ENCODE measurements at places on chromosomes 3 and 15.

DNA sequence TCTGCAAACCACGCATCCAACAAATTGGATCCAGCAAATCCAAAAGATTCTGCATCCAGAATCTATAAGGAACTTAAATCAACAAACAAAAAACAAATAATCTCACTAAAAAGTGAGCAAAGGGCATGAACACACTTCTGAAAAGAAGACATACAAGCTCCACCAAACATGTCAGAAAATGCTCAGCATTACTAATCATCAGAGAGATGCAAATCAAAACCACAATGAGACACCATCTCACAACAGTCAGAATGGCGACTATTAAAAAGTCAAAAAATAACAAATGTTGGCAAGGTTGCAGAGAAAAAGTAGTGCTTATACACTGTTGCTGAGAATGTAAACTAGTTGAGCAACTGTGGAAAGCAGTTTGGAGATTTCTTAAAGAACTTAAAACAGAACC, 21.6 kb upstream of the SLC25A36 start:
- no peak for DNase-seq

- DNase-seq: no peak
These were observed 476.0 kb upstream of the TBL1XR1 start for GRCh38 chr3:177673112-177673914.

DNA sequence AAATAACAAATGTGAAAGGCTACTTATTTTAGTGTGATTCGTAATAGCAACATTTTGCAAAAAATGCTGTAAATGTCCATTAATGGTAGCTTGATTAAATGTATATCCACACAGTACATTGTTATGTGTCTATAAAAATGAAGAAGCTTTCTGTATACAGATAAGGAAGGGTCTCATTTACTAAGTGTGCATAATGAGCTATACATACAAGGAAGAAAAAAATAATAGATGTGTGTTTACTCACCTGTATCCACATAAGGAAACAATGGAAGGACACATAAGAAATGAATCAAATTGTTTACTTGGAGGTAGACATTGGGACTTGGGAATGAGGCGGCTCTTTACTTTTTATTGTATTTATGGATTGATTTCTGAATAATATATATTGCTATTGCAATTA, 34.9 kb downstream of the MED12L start:
- no peak for DNase-seq

DNA sequence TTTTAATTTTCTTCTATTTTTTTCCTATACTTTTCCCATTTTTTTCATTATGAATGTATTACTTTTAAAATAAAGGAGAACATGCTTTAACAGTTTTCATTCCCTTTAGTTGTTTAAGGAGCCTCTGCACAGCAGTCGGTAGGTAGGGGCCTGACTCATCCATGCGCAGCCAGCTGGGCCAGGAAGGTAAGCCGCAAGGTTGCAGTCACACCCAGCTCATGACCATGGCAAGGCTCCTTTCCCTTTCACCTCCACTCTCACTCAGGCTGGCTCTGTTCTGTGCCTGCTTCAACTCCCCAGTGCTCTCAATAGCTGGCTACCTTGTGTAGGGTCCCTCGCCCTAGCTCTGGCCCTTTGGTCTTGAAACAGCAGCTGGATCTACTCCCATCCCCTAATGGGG, 17.4 kb upstream of the ANKRD34C start:
- no peak for DNase-seq

GRCh38 chr3:98655666-98656065, 62.3 kb upstream of the CPOX start:
- DNase-seq: no peak

DNA sequence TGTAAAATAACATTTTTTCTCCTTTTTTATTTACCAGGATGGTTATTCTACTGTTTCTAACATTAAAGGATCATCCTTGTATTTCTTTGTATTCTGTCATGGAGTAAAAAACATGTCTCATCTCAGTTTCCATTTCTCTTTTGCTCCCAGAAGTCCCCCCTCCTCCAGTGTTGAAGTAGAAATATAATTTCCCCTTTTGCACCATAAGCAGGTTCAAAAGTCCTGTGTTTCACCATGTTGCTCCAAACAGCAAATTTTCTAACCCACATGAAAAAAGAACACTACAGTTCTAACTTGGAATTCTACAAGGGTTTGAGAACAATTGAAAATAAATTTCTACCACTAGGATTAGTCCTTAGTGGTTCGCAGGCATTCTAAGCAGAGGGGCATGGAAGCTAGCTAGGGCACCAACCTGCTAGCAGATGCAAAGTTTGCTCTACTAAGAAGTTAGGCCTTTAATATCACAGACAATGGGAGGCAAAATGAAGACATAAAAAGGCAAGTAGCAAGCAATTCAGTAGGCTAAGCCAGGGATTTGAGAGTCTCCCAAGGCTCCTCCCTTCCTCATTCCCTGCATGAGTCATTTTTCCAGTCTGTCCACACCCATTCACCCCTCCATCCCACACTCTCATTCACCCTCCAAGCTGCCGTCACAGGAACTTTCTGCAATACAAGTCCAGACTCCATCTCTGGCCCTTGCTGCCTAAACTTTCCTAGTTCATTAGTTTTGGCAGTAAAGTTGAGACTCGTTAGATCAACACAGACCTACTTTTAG, 2.3 kb upstream of the MBNL1 start:
- no peak for DNase-seq

DNA sequence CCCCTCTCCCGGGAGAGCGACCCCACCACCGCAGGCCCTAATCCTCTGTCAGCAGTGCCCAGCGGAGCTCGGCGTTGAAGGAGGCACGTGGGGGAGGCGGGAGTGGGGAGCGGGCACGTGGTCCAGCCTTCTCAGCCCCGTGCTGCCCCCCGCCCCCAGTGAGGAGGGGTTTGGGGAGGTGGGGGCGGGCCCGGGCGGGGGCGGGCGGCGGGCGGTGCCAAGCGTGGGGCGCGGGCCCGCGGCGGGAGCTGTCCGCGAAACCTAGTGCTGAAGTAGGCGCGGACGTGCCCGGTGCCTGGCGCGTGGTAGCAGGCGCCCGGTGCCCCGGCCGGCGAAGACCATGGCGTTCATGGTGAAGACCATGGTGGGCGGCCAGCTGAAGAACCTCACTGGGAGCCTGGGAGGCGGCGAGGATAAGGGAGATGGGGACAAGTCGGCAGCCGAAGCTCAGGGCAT, at the start of gene CPLX3:
Gene CPLX3, plus strand, starts transcription at position 264 of the 456 bp plus-strand sequence. Its CDS starts 77 bp downstream, at position 341.
- peak; percentile 53 for DNase-seq

DNA sequence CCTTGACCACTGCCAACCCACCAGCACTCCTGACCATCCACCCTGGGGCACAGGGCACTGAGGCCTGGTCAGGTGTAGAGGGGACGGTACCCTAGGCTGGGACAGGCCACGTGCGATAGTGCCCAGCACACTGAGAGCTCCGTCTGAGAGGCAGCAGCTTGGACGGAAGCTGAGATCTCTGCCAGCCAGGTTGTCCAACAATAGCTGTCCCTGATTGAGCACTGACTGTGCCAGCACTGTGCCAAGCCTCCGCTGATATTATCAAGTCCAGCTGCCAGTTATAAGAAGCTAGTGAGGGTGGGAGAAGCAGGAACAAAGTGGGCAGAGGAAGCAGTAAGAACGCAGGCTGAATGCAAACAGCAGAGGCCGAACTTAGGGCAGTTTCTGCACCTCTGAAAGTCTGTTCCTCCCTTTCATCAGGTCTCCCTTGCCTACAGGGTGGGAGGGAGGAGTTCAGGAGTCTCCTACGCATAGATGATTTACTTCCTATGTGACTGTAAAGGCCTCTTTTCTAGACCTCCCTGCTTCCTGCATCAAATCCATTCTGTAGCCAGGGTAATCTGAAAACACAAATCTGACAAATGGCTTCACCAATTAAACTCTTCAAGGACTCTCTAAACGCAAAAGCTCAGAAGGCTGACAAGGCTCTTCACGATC, 29.7 kb downstream of the MRPS11 start:
- DNase-seq: no peak

- no peak for DNase-seq
These were observed 43.5 kb downstream of the AGTR1 start for GRCh38 chr3:148741219-148741618.

GRCh38 chr3:107855710-107856109, 235.1 kb downstream of the CD47 start:
- no peak for DNase-seq

- no peak for DNase-seq
These were observed 62.4 kb upstream of the TRPM1 start for GRCh38 chr15:31163769-31164572.
